Left lung (tissue), 14 donors: ENCODE measurements at places on chromosomes 16 and 17. TPM values are rescaled to one million over a fixed set of nuclear protein-coding genes. Genes with fewer than 3 reads are reported as not detected.

ENPP7 gene
- total RNA-seq, result not detected

QPRT gene
- 27.1 TPM for total RNA-seq

SYNGR3 gene
- total RNA-seq, result 0.32 TPM

SNRNP25 gene
- 22.2 TPM for total RNA-seq
